HT1080 (cell line): ENCODE measurements at places on chromosomes 6 and 20.

GRCh38 chr20:62190639-62191411, 8.0 kb downstream of the MTG2 start:
- DNase-seq: no peak

DNA sequence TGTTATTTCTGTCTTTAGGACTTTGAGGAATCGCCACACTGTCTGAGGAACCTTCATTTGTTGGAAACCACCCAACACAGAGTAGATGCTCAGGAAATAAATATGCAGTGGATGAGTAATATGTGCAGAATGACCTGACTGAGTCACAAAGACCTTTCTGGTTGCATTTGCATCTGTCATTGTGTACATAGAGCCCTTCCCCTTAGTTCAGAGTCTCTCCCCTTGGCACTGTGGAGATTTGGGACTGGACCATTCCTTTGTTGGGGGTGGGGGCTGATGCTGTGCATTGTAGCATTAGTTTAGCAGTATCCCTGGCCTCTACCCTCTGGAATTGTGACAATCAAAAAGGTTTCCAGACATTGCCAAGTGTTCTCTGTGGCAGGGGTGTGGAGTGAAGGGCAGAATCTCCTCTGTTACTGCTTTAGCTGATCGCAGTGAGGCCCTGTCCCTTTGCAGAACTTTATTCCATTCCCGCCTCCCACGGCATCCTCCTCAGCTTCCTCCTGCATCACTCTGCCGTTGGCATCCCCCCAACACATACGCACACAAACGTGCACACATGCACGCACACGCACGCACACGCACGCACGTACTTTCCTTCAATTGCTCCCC, 64.5 kb downstream of the EYA2 start:
- peak; percentile 89 for DNase-seq

DNA sequence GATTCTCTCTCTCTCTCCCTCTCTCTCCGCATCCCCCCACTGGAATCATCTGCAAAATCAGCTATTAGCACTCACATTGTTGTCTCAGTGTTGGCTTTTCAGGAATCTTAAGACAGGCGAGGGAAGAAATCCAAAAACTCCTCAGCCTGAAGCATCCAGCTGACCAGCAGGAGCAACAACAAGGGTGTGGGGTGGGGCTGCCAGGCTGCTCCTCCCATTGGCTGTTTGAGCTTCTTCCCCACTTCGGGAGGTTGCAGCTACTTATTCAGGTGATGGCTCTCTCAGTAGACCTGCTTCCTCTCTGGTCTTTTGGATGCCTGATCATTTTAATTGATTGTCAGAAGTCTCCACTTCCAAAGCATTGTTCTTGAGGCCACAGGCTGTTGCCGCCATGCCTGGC, 24.1 kb upstream of the SLC32A1 start:
- no peak for DNase-seq

- DNase-seq: no peak
These were observed 749 bp downstream of the FRK start for GRCh38 chr6:116059713-116060571.

GRCh38 chr20:18001131-18001921, 32.5 kb downstream of the MGME1 start:
- peak; percentile 70 for DNase-seq

DNA sequence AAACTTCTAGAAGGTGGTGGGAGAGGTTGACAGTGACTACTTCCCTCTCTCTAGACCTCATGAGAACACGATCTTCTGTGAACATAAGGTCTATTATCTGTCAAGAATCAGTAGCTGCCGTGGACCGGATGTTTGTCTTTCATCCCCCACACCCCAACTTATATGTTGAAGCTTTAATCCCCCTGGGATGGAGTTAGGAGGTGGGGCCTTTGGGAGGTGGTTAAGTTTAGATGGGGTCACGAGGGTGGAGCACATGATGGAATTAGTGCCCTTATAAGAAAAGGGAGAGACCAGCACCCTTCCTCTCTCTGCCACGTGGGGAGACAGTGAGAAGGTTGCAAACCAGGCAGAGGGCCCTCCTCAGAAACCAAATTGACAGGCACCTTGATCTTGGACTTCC, 409.1 kb downstream of the QKI start:
- no peak for DNase-seq

GRCh38 chr6:11536795-11537194, 754 bp upstream of the TMEM170B start:
- DNase-seq: no peak
